ENCODE measurements at places on chromosomes 5 and 9.

DNA sequence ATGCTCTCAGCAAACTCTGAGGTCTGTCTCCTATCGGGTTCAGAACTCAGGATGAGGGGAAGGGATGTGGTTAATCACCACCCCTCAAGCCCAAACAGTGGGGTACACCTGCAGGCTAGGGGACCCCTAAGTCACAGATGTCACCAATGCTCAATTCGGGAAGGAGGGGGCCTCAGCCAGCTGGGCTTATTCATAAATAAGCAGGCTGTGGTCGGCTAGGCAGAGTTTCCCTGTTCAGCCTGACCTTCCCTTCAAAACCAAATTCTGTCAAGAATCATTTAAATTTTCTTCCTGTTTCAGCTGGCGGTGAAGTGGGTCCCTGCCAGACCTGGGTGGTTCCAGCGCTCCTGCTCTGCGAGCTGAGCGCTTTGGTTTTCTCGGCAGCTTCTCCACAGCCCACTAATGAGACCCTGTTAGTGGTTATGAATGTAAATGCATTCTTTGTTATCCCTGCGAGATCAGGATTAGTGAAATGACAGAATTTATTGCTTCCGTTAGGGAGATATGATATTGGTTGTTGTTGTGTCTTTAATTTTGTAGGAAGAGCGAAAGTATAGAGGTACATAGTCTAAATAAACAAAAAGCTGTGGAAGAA is 68.3 kb downstream of the AK8 start:
- DNase-seq = no peak

DNA sequence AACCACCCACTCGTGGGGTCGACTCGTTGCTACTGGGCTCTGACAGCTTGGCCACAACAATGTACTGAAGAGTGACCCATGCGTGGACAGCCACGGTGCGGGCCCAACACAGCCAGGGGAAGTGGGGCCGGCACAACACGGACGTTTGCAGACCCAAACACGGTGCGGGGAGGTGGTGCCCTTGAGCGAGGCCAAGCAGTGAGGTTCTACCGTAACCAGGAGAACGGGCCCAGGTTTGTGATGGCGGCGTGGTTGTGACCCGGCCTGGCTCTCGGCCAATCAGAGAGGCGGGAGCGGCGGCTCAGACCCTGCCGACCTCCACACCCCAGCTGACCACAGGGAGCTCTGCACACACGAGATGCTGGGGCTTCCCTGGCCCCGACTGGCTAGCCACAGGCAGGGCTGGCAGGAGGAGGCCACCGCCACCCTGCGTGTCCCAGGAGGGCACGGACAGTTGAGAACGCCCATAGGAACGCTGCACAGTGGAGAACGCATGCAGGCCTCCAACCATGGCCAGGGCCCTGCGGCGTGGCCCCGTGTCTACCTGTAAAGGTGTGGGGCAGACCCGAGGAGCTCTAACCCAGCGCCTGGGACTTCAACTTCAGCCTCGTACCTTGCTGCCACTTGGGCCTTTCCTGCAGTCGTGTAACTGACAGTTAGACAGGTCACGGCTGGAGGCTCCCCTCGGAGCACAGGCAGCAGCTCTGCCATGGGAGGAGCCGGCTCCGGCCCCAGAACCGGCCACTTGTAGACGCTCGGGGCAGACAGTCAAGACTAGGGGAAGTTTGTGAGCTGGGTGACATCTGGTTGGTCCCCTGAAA is 13.7 kb downstream of the BRD3 start:
- DNase-seq = no peak

GRCh38 chr5:59346982-59347381 is 546.5 kb downstream of the PDE4D start:
- DNase-seq = no peak

- DNase-seq = no peak
Measured at GRCh38 chr9:123470991-123471770, 115.2 kb downstream of the CRB2 start.

DNA sequence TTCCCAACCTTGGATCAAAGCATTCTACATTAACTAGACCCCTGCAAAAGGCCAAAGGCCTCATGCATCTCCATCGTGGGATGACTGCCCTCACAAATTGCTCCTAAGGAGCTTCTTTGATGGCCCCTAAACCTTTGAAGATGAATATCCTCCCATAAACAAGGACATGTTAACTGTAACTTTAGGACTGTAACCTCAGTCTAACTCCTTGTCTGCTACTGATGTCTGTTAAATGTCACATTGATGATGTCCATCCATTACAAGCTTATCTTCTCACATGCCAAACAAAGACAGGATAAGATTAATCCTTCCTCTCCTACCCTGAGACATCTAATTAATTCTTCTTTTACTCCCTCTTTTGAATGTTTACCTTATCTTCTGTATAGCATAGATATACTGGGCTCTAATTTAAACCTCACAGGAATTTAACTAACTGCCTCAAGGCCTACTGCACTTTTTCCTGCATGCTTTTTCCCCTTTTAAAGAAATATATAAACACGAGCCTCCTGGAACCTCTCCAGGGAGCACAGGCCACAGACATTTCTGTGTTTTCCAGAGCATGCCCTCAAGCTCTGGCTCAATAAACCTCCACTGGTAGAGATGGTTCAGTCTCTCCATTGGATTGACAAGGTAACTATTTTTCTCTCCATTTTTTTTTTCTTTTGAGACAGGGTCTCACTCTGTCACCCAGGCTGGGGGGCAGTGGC is 90.6 kb upstream of the SLC25A48 start:
- DNase-seq = no peak

GRCh38 chr5:77133061-77133758 is 46.1 kb upstream of the ZBED3 start:
- DNase-seq = no peak

- DNase-seq = no peak
Measured at GRCh38 chr5:133728475-133728874, 116.1 kb upstream of the FSTL4 start.

GRCh38 chr5:68070591-68071281 is 144.8 kb upstream of the PIK3R1 start:
- peak; percentile 20 for DNase-seq

GRCh38 chr9:69811351-69811868 is 9.2 kb upstream of the CFAP95 start:
- DNase-seq = no peak

- no peak for DNase-seq
Measured at GRCh38 chr9:99690573-99690972, 131.1 kb upstream of the NR4A3 start.

DNA sequence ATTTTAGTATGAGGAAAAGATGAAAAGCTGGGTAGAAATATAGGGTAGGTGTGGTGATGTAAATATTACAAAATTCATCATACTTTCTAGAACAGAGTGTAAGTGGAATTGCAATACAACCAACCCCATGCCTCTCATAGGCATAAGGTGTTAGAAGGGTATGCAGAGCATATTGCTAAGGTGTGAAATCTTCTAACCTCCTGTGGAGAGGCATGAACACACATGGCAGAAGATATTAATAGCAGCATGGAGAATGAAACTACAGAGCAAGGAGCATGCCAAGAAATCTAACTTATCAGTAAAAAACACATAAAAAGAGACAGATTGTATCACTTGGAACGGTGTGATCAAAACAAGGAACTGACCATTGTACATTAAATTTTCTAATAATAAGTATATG is 441.5 kb downstream of the CDH18 start:
- DNase-seq = no peak

DNA sequence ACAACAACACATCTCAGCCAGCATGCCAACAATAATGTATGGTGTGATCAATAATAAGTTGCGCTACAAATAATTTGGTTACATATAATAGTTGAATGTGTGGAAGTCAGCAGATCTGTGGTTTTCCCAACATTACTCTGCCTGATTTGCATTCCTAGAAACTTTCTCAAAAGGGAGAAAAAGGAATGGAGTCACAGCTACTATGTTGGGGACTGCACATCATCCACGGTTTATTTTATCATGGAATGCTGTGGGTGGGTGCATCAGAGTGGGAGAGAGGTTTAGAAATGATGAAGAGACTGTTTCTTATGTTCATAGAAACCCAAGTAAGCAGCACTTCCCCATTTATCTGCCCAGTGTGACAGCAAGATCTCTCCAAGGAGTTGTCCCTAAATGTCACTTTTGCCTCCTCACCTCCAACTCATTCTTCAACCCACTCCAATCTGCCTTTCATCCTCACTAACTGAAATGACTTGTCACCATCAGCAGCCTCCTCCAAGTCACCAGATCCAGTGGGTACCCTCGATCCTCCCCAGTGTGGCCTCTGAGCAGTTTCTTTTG is 2.8 kb upstream of the SPOCK1 start:
- no peak for DNase-seq

DNA sequence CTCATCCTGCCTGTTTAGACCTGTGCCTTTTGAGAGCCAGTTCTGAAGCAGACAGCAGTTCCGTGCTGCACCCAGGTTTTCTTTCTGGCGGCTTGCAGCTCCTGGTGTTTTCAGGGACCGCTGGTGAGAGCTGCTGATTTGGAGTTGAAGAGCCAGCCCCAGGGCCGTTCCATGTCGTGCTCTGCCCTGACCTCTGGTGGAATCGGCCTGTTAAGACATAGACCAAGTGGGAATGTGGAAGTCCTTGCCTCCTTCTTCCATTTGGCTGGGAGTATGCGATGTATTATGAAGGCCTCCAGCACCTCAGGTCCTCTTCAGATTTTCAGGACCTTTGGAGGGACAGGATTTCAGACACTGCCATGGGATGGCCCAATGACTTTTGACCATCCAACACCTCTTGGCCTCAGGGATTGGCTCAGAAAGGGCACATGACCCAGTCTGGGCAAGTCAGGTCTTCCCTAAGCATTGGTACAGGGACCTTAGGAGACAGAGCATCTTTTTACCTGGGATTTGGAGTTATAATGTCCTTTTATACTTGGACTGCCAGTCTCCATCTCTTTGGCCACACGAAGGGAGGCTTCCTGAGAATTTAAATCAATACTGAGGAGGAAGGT is 136.1 kb upstream of the CLINT1 start:
- peak; percentile 70 for DNase-seq

DNA sequence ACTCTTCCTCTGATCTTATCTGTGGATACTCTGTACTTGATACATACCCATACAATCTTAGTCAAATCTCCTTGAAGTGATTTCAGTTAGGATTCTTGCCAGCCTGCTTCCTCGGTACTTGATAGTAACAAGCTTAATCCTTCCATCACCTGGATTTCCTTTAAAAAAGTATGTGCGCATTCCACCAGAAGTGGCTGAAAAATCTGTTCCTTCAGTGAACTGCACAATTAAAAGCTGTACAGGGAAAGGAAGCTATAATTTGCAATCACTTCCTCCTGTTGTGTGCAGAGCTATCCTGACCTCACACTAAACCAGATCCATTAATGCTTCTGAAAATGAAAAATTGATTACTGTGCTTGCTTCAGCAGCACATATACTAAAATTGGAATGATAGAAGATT is 47.3 kb downstream of the PWWP2A start:
- DNase-seq = no peak

GRCh38 chr5:14411216-14411615 is 170.4 kb upstream of the OTULINL start:
- DNase-seq = no peak

DNA sequence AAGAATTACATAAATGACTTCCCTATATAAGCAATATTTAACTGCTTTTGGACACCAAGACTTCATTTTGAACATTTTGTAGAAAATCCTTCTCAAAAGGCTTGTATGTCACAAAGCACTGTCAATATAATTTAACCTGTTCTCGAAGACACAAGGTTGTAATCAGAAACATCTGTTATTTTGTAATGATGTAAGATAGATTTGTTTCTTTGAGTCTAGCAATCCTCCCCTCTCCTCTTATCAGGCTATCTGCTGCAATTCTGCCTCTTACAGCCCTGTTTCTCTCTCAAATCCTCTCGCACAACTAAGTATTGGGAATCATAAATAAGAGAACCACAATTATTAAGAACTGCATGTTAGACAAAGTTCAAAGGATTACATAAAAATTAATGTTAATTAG is 18.6 kb upstream of the TARS1 start:
- DNase-seq = no peak

DNA sequence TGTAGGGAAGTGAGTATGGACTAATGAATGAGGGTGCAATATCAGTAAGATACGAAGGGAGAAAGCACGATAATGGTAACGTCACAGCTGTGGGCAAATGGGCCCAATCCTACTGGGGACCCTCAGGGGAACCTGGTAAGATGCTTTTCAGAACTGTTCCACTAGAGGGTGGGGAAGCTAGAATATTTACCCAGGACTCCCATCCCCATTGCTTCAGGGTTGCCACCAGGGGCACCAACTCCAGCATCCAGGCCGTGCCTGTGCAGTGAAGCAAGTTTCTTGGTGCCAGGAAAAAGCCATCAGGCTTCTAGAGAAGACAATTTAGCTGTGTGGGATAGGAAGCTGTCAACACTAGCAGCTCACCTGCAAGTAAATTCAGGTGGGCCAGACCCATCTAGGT is 409.3 kb downstream of the AGTPBP1 start:
- no peak for DNase-seq

GRCh38 chr9:125375820-125376219 is 114.2 kb downstream of the GAPVD1 start:
- DNase-seq = no peak

DNA sequence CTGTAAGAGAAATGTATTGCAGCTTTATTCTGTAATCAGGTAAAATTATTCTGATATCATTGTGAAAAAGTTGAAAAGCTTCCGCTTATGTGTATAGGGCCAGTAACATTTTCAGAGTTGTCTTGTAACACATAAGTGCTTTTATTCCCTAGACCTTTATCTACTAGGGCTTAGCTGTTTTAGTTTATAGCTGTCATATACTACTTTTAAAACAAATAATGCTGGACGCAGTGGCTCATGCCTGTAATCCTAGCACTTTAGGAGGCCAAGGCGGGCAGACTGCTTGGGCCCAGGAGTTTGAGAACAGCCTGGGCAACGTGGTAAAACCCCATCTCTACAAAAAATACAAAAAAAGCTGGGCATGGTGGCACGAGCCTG is 33.1 kb downstream of the SLC25A51 start:
- DNase-seq = no peak

GRCh38 chr9:99628849-99629620 is 192.7 kb upstream of the NR4A3 start:
- no peak for DNase-seq
